ENCODE measurements at places on chromosomes 12 and 14. TPM values are rescaled to one million over a fixed set of nuclear protein-coding genes. Genes with fewer than 3 reads are reported as not detected.

KLRB1 gene
- total RNA-seq, result not detected

GRCh38 chr12:10304161-10304574, 3.5 kb upstream of the KLRD1 start:
- H3K27me3 ChIP-seq, result peaks cover 29% of the 10 kb centered on the region
- no peak overlapping the region for H3K27ac ChIP-seq
- H3K4me1 ChIP-seq, result peaks cover 7% of the 10 kb centered on the region
- DNase-seq, result peak; percentile 87
- H3K4me3 ChIP-seq, result no peak overlapping the region
- H3K36me3 ChIP-seq, result no peaks in the 10 kb centered on the region

DNA sequence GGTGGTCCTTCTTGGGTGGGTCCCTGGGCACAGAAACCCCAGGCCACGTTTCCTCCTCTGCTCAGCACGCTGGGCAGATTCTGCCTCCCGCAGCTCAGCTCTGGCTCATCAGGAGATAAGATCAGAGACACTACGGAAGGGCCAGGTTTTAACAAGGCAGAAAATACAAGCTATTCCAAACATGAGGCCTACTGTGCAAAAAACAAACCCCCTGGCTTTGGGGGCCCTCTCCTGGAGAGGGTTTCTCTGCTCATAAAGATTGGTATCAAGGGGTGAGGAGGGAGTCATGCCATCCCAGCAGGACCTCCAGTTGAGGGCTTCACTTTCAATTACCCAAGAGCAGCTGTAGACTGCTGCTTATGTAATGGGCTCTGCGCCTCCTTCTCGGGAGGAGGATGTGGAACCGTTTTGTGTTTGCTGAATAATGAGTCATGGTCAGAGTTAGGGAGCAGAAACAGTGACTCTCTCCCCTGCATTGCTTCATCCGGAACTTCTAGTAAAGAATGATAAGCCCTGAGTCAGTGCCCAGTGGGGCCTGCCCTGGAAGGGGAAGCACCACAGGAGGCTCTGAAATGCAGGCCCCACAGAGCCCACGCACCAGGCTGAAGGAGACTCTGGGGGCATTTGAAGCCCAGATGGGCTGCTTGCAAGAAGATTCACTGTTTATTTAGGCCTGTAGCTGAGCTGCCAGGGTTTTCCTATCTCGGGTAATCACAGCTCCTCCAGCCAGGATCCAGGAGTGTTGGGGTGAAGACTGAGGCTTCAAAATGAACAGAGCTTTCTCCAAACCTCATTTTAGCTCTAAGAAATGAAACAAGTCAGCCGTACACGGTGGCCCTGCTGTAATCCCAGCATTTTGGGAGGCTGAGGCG, 79.3 kb downstream of the SSPN start:
- H3K27ac ChIP-seq, result peak overlapping the region; percentile 77
- peak overlapping the region; percentile 49 for H3K4me3 ChIP-seq
- no peaks in the 10 kb centered on the region for H3K27me3 ChIP-seq
- peak; percentile 99 for DNase-seq

DNA sequence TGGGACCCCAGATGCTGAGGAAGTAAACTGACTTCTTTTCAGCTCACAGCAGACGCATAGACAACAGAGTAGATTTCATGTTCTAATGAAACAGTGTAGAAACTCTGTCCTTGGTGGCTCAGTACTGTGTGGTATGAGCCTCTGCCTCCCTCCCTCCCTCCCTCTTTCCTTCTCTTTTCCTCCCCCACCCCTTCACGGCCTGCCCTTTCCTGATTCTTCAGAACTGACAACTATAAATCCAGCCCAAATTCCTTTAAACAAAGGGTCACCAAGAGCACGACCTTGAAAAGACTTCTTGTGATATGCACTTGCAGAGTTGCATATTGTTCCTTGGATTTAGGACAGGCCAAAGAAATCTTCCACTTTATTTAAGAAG, 164.0 kb downstream of the ETV6 start:
- peaks cover 30% of the 10 kb centered on the region for H3K4me1 ChIP-seq
- H3K4me3 ChIP-seq, result peak overlapping the region; percentile 51
- H3K36me3 ChIP-seq, result no peaks in the 10 kb centered on the region
- H3K27me3 ChIP-seq, result no peaks in the 10 kb centered on the region

DNA sequence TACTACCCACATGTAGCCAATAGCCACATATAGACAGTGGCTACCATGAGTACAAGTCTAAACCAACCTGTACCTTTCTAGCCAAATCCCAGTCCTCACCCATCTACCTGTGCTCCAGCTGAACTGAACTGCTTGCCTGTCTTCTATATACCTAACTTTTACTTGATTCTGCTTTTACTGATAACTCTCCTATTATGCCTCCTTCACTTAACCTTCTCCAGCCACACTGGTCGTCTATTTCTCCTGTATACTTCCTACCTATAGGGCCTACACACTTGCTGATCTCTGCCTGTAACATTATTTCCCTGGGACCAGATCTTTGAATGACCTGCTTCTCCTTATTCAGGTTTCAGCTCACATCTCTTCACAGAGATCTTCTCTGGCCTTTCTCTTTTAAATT, 26.0 kb upstream of the MSRB3 start:
- no peaks in the 10 kb centered on the region for H3K4me1 ChIP-seq
- H3K4me3 ChIP-seq, result no peak overlapping the region
- H3K36me3 ChIP-seq, result 0 out of 2 replicates have a peak, but pooled peaks cover 4% of the 10 kb centered on the region

DNA sequence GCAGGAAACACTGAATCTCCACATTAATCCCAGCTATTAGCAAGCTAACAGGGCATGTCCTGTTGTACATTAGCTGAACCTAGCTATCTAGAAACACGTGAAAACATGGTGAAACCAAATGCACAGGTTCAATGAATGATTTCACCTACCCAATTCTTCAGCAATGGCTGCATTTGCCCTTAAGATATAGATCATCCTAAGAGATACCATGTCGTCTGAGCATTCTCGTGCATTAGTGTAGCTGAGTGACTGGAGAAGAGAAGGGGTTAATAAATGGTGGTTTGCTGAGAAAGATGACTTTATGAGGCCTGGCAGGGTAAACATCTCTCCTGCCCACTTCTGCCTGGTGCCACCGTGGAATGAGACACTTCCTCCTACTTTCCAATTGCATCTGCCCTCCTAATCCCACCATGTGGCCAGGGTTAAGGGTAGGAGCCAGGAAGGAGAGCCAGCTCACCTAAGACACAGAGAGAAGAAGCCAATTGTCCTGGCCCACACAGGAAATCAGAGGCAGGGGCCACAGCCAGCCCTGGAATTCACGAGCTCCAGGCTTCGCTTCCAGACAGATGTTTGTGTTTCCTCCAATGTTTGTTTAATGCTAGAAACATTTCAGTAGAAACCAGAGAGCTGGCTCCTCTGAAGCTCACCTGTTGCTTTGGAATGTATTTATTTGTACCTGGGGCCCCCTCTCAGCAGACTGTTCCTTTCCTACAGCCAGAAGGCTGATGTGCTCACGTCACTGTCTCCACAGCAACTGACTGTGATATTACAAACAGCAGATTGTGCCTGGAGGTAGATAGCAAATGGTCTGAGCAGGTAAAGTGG, 126.0 kb upstream of the PARP11 start:
- no peaks in the 10 kb centered on the region for H3K36me3 ChIP-seq
- no peaks in the 10 kb centered on the region for H3K4me1 ChIP-seq
- no peak overlapping the region for H3K4me3 ChIP-seq
- no peak overlapping the region for H3K27ac ChIP-seq

DNA sequence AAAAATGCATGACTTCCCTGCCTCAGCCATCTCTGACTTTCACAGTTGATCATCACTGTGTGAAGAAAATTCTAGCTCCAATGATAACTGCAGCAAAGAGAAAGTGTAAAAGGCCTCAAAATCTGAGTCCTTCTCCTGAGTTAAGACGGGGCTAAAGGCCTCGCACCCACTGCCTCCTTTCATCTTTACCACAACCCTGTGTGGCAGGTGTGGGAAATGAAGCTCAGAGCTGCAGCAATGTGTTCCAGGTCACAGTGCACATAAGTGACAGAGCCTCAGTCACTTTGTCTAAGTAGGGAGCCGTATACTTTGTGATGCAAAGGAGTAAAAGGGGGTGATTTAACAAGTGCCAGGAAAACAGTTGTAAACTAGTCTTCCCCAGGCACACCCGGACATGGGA, 144.7 kb upstream of the TMCC3 start:
- DNase-seq, result no peak
- no peak overlapping the region for H3K27ac ChIP-seq

DNA sequence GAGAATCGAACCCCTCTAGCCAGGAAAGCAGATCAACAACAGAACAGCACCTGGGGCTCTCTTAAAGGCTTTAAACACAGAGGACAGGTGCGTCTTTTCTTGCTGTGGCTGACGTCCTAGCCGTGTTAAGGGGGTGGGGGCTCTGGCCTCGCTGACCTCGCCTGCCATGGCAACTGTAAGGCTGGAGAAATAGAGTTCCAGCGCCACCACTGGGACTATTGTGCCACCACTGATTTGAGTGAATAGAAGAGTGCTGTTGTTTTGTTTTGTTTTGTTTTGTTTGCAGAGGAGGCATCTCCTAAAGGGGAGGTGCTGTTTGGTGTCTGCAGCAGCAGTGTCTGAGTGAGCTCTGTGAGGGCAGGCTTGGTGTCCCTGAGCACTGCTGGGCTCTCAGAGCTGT, 34.2 kb upstream of the PRMT8 start:
- no peak for DNase-seq
- H3K27me3 ChIP-seq, result peaks cover 12% of the 10 kb centered on the region
- no peak overlapping the region for H3K4me3 ChIP-seq
- H3K27ac ChIP-seq, result no peak overlapping the region
- H3K4me1 ChIP-seq, result no peaks in the 10 kb centered on the region

DNA sequence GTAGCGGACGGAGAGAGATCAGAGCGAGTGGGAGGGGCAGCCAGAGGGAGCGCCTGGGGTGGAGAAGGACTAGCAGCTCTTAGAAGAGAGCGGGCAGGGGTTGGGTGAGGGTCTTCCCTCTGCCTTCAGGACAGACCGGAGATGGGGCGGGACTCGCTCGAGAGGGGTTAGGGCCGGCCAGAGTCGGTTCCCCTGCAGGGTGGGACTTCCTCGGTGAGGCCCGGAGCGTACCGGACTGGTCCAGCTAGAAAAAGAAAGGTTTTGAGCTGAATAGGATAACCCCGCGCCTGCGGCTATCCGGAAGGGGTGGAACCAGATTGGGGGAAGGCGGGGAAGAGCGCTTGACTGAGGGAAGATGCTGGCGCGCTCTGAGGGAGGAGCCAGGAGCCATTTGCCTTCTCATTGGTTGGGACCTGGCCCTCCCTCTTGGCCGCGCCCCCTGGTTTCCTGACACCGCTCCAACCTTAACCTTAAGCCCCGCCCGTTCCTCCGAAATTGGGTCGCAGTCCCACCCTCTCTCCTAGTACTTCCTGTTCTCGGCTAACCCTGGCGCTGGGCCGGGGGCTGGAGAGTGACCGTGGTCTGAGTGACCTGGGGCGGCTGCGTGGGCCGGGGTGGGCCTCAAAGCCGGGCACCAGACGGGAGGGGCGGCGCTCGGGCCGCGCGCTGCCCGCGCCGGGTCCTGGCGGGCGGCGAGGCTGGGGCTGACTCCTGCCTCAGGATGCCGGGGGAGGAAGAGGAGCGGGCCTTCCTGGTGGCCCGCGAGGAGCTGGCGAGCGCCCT, at the start of gene RNF31:
RNF31 (plus strand) TSS at position 521 of the 783 bp plus-strand sequence; CDS start at position 722, 201 bp downstream.
- DNase-seq, result peak; percentile 99
- peak within 1 kb of the TSS; percentile 79 for H3K27ac ChIP-seq
- peak within 1 kb of the TSS; percentile 84 for H3K4me3 ChIP-seq
- peaks cover 32% of the 10 kb centered on the region for H3K4me1 ChIP-seq
- H3K27me3 ChIP-seq, result no peaks in the 10 kb centered on the region
- peaks cover 8% of the 10 kb centered on the region for H3K36me3 ChIP-seq

GRCh38 chr14:104461676-104462449, 117.7 kb upstream of the C14orf180 start:
- H3K27ac ChIP-seq, result no peak overlapping the region
- H3K4me3 ChIP-seq, result no peak overlapping the region
- H3K4me1 ChIP-seq, result no peaks in the 10 kb centered on the region
- no peak for DNase-seq
- H3K36me3 ChIP-seq, result no peaks in the 10 kb centered on the region

DNA sequence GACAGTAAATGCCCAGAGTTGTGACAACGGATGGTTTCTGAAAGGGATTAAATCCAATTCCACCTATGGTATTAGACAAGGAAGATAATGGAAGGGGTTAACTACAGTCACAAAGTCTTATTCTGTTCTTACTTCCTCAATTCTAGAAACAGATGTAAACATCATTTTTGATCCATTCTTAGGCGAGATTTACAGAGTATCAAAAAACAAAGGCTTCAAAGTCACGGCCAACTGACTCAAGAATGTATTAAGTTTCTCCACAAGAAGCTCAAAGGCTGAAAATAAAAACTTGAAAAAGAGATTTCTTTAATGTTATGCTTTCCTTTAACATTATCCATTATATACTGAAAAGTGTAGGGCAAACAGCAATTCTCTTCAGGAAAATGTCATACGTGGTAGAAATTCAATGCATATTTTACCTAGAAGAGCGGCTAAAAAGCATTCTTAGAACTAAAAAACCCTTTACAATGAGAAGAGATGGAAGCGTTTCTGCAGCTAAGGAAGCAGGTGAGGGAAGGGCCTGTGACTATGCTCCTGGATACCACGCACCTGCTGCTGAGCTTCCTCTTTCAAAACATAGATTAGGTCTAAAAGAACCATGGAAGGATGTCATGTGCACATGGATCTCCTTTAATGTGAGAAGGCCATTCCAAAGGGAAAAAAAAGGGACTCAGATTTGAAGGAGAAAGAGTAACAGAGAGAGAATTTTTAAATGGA, 185.8 kb downstream of the STXBP6 start:
- H3K27ac ChIP-seq, result no peak overlapping the region
- H3K4me3 ChIP-seq, result no peak overlapping the region
- H3K4me1 ChIP-seq, result peaks cover 16% of the 10 kb centered on the region
- no peaks in the 10 kb centered on the region for H3K27me3 ChIP-seq
- H3K36me3 ChIP-seq, result no peaks in the 10 kb centered on the region

Data from GM23248 (cell line).